Vein endothelial cell (primary cell): ENCODE measurements at places on chromosomes 3 and 15. TPM values are rescaled to one million over a fixed set of nuclear protein-coding genes. Genes with fewer than 3 reads are reported as not detected.

The IL12A gene
- 0.33 and 0.38 TPM in 2 replicates for total RNA-seq

The SQOR gene
- total RNA-seq = 60.1 and 90.5 TPM in 2 replicates

The UMPS gene
- 24.1 and 29.1 TPM in 2 replicates for total RNA-seq

The ITIH1 gene
- not detected in 2 replicates for total RNA-seq

The MESP2 gene
- 0.19 TPM in 1 of 2 replicates, not detected in the other for total RNA-seq

The SNX22 gene
- total RNA-seq = under 0.01 and 0.57 TPM in 2 replicates

The EPHA6 gene
- under 0.01 and 0.48 TPM in 2 replicates for total RNA-seq

The GOLGA8M gene
- total RNA-seq = 1.6 TPM in 1 of 2 replicates, not detected in the other

The GNB5 gene
- 17.1 and 17.6 TPM in 2 replicates for total RNA-seq

The ICE2 gene
- total RNA-seq = 25.8 and 39.5 TPM in 2 replicates

The TM4SF4 gene
- not detected in 2 replicates for total RNA-seq

The COL8A1 gene
- 174 and 860 TPM in 2 replicates for total RNA-seq

The TIMP4 gene
- 0.19 and 0.98 TPM in 2 replicates for total RNA-seq

The HERC2 gene
- 50.5 and 51.3 TPM in 2 replicates for total RNA-seq

The PAK2 gene
- 67.6 and 72.5 TPM in 2 replicates for total RNA-seq

The ACAD9 gene
- 36.9 and 41.6 TPM in 2 replicates for total RNA-seq

The ANKRD63 gene
- total RNA-seq = not detected in 2 replicates

The GOLGA8T gene
- not detected in 2 replicates for total RNA-seq

The ATP13A5 gene
- not detected in 2 replicates for total RNA-seq

The TAGLN3 gene
- not detected in 2 replicates for total RNA-seq

The DUOXA2 gene
- total RNA-seq = not detected in 2 replicates

The P2RY14 gene
- not detected in 2 replicates for total RNA-seq

The TNFSF10 gene
- total RNA-seq = 36.4 and 55.9 TPM in 2 replicates

The THOC7 gene
- total RNA-seq = 42.1 and 48.6 TPM in 2 replicates

The LMAN1L gene
- not detected in 2 replicates for total RNA-seq

The SLC27A2 gene
- 0.19 and 0.33 TPM in 2 replicates for total RNA-seq

The NDN gene
- 26.5 and 38.2 TPM in 2 replicates for total RNA-seq

The CCK gene
- not detected in 2 replicates for total RNA-seq

The CPN2 gene
- not detected in 2 replicates for total RNA-seq

The CTXND1 gene
- not detected in 2 replicates for total RNA-seq

The DUOX1 gene
- not detected in 2 replicates for total RNA-seq

The MEX3B gene
- total RNA-seq = 13.1 and 16.3 TPM in 2 replicates

The CHRM5 gene
- not detected in 2 replicates for total RNA-seq

The THPO gene
- total RNA-seq = not detected in 2 replicates

The KBTBD12 gene
- not detected in 2 replicates for total RNA-seq

The C3orf49 gene
- not detected in 2 replicates for total RNA-seq

The CLDN16 gene
- under 0.01 TPM in 2 replicates for total RNA-seq

The SLC9C1 gene
- total RNA-seq = 0.10 and 0.33 TPM in 2 replicates

The SCN11A gene
- total RNA-seq = under 0.01 and 0.10 TPM in 2 replicates
